ENCODE measurements at places on chromosomes 3 and 15.

DNA sequence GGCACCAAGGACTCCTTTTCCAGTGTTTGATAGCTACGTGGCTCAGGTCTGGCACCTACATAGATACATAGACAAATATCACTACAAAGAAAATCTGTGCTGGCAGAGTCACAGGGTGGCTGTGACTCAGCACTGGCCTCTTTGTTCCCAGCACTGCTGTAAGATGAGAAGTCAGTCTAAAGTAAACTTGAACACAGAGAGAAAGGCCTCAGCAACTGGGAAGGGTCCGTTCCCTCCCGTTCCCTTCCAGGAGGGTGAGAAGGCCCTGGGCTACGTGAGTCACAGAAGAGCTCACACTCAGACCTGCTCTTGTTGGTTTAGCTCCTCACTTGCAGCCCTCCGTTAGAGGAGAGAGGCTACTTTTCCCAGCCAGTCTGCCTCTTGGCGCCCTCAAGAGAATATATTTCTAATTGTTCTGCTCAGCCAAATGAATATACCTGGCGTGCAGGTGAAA lies 23.1 kb downstream of the ANXA2 start:
- DNase-seq = peak; percentile 71

DNA sequence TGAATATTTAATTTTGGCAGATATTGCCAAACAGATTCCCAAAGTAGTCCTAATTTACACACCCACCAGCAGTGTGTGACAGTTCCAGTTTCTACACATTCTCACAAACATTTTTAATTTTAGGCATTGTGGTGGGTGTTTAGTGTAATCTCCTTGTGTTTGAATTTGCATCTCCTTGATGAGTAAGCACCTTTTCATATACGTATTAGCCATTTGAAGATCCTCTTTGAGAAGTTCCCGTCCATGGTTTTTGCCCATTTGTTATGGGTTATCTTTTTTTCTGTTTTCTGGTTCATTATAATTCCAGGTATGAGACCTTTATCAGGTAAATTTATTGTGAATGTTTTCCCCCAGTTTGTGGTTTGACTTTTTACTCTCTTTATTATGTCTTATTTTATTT lies 2.3 kb upstream of the TM4SF19 start:
- no peak for DNase-seq

GRCh38 chr3:82157952-82158351 lies 396.5 kb upstream of the GBE1 start:
- no peak for DNase-seq

DNA sequence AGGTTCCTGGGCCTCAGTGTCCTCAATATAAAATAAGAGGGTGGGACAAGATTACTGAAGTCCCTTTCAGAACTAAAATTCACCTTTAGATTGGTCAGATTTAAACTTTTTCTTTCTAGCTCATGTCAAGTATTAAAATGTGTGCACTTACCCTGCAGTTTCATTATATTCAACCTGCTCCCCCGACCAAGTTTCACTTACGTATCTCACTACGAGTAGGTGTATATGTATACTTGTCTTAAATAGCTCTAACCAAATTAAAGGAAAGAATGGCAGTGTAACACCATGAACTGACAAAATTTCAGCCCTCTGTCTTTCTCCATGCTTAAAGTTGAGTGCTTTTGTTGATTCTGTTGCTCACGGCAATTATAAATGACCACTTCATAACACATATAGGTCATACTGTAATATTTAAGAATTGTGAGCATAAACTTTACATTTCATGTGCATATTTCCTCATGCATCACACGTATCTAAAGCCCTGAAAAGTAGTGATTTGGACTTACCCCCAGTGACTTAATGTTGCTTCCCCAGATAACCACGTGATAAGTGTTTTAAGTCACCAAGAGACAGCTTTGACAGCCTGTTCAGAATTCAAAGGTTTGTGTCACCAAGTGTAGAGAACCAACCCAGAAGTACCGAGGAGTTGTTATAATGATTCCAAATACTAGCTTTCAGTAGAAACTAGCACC lies 70.0 kb downstream of the PGPEP1L start:
- DNase-seq = no peak

DNA sequence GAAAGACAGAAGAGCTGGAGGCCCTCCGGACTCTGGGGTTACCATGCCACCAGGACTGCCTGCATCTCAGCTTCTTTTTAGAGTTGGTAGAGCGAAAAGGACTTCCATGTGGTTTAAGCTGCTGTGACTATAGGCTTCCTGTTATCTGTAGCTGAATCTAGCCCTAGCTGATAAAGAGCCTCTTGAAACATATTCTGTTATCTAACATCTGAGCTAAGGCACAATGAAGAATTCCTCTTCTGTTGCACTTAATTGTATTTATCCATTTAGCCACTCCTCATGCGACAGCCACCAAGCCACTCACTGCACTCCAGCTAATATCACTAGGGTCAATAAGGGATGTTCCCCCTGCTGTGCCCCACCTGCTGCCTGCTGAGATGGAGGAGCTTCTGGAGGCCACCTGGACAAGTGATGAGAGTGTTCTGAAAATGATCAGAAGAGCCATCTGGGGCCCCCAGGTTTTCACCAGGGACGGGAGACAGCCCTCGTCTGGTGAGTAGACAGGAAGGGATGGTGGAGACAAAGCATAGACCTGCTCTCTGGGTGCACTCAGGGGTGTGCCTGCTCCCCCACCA lies 94.6 kb upstream of the PLXNA1 start:
- no peak for DNase-seq

DNA sequence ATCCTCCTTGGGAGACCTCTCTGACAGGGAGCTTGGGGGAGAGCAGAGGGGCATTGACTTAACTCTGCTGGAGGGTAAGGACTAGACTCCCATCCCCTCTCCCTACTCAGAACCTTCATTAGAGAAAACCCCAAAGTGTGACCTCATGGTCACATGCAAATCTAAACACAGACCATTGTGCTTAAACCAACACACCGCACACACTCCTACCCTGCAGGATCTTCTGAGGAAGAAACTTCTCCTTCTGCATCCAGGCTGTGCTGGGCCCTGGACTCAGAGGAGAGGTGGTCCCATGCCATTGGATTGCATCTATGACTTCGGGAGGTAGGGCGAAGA lies 805 bp upstream of the PARP16 start:
- DNase-seq = no peak

- DNase-seq = no peak
Observed at GRCh38 chr3:168088106-168088720, 7.5 kb downstream of the GOLIM4 start.

DNA sequence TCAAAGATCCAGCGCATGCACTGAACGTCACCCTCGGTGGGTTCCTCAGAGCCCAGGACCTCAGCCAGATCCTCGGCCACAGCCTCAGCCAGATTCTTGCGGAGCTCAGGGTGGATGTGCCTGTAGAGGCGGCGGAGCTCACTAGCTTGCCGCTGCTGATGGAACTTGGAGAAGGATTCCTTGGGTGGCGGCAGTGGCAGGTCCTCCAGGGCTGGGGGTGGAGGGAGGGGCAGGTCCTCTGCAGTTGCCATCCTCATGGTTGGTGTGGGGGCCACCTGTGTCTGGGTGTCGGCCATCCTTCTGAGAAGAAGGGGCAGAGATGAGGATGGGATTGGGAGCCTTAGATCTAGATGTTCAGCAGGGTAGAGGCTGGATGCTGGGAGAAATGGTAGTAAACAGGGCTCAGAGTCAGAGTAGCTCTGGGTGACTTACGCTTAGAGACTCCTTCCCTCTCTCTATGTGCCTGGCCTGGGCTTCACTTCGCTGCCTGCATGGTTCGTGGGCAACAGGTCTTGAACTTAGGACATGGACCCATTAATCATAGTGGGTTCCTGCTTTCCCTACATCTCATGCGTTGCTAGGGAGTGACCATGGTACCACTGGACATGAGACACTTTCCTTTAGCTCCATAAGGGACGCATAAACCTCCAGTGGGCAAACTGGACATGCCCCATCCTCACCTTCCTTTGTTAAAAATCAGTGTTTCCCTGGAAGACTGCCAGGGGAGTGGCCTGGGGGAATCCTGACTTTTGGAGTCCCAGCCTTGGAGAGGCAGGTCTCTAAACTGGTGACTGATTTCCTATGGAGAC lies 3.0 kb downstream of the XIRP1 start:
- no peak for DNase-seq

DNA sequence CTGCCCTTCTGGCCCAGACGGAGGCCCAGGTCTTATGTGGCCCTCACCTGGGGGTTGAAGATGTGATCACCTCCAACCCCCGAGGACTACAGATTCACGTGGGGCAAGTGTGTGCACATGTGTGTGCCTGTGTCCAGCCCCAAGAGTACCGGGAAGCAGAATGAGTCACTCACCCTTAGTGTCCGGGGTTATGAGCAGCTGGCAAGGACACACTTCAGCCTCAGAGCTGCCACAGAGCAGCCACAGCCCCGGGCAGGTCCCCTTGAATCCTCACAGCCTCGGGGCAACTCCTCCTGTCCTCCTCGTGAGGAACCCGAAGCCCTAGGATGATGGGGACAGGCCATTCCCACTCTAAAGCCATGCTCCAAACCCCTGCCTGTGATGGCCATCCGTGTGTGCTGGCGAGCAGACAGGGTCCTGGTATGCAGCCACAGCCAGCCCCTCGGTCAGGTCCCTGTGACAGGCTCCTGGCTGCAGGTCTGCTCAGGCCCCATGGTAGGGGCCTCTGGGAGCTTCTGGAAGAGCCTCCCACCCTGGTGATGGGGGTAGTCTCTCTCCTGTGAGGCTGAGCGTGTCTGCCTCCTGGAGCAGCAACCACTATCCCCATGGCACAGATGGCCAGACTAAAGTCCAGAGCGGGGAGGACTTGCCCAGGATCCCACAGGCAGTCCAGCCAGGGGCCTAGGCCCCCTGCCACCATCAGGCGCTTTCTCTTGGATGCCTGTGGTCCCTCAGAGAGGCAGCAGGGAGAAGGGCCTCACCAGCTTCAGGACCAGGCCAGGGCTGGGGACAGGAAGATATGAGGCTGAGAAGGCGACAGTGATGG lies 852 bp downstream of the STAB1 start:
- DNase-seq = no peak

- no peak for DNase-seq
Observed at GRCh38 chr15:95486224-95486623, 844.3 kb upstream of the NR2F2 start.

- no peak for DNase-seq
Observed at GRCh38 chr3:193134856-193135255, 106.2 kb upstream of the PLAAT1 start.

- no peak for DNase-seq
Observed at GRCh38 chr3:115825046-115825445, 201.7 kb downstream of the GAP43 start.

DNA sequence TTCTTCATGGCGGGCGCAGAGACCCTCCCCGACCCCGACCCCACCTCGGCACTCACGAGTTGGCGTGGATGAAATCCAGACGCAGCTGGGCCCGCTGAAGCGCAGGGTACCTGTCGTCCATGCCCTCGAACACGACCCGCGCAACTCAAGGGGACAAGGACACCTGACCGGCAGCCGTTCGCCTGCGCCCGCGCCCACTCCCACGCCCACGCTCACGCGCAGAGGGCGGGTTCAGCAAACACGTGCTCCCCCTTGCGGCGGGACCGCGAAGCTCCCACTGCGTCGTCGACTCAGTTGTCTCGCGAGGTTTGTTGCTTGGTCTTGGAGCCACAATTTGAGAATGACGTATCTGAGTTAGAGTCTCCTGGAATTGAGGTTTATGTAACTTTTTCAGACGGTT lies at the start of gene MORC1:
Gene MORC1, minus strand, starts transcription at position 196 of the 400 bp plus-strand sequence. Its CDS starts 75 bp downstream, at position 121.
- DNase-seq = no peak

- peak; percentile 98 for DNase-seq
Observed at GRCh38 chr3:182212479-182213076, 500.9 kb downstream of the SOX2 start.

- DNase-seq = no peak
Observed at GRCh38 chr15:40911141-40911540, 16.9 kb downstream of the VPS18 start.

DNA sequence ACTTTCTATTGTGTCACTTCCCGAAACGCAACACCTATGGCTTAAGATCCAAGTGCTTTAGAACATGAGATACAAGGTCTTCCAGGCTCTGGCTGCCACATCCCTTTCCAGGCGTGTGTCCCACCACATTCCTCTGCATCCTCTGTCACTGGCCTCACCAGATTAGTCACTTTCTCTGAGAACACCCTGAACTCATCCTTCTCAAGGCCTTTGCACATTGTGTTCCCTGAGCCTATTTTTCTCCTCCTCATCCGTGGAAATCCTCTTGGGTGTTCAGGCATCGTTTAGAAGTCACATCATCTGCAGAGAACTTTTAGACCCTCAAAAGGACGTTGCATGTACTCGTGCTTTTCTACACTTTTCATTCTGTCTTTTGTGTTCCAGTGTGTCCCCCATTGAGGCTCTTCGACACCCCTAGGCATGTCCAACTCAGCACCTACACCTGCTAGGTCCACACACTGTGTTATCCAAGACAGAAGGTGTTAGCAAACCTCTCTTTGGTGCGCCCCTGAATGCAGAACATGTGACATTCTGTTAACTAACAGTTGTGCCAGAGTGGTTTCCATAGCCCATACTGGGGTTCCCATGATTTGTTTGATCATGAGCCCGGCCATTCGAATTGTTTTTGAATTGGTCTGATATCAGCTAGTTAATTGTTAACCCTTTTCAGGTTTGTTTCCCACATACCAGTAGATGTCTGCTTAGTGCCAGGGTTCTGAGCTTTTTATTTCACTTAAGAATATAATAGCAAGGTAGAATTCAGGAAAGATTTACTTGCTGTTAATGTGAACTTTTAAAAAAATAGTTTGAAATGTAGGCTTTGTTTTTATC lies 67.2 kb downstream of the LPP start:
- DNase-seq = no peak

DNA sequence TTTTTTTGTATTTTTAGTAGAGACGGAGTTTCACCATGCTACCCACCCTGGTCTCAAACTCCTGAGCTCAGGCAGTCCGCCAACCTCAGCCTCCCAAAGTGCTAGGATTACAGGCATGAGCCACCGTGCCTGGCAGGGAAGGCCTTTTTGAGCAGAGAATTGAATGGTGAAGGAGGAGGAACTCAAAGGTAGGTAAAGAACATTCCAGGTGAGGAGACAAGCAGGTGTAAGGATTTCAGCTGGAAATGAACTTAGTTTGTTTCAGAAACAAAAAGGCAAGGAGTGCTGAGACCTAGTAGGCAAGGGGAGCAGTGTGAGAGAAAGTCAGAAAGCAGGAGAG lies 2.5 kb downstream of the TICRR start:
- DNase-seq = no peak

DNA sequence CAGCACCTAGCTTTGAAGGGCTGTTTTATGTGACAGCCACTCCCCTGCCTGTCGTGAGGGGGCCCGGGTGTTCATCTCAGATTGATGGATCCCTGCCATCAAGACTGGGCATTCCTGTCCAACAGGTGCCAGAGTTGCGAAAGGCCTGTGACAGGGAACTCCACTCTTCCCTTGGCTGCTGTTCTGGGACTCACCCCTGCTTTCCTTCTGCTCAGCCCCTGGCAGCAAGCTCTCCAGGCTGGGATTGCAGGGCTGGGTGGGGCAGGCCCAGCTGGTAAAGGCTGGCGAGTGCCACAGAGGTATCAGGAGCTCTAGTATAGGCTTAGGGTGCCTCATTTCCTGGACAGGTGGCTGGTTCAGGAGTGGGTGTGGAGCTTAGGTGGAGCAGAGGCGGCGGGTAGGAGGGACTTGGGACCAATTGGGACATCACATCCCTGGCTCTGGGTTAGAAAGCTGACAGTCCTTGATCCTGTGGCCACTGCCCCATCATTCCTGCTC lies at the start of gene PLA2G4B:
Gene PLA2G4B, plus strand, starts transcription at position 448 of the 498 bp plus-strand sequence. CDS start 67 bp downstream, outside the sequence.
- DNase-seq = no peak

Data from NCI-H1105 (cell line).